ENCODE measurements at places on chromosomes 3 and 15. TPM values are rescaled to one million over a fixed set of nuclear protein-coding genes. Genes with fewer than 3 reads are reported as not detected.

DNA sequence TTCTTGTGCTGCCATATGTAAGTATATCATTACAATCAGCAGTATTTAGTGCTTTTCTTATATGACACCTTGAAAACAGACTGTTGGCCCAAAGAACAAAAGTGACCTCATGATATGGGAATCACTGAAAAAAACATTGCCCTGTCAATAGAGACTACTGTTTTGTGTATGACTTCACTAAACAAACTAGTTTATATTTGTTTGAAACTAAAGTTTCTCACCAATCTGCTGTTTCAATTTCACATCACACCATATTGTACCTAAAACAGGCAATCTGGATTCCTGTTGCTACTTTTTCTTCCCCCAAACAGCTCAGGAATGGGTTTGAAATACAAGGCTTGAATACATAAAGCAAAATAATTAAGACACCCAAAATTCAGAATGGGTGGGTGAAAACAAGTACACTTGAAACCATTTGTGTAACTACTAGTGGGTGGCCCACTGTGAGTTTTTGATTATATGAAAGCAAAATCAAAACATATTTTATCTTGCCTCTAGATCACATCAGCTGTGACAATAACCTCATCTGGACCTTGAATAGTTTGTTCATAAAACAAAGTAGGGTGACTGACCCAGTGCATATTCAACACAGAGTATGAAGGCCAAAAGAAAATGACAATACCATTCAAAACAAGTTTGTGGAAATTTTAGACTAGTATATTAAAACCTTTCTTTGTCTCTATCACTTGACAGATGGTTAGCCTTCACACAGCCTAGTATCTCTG is 5.9 kb downstream of the ZBTB20 start:
- no peak for DNase-seq

DNA sequence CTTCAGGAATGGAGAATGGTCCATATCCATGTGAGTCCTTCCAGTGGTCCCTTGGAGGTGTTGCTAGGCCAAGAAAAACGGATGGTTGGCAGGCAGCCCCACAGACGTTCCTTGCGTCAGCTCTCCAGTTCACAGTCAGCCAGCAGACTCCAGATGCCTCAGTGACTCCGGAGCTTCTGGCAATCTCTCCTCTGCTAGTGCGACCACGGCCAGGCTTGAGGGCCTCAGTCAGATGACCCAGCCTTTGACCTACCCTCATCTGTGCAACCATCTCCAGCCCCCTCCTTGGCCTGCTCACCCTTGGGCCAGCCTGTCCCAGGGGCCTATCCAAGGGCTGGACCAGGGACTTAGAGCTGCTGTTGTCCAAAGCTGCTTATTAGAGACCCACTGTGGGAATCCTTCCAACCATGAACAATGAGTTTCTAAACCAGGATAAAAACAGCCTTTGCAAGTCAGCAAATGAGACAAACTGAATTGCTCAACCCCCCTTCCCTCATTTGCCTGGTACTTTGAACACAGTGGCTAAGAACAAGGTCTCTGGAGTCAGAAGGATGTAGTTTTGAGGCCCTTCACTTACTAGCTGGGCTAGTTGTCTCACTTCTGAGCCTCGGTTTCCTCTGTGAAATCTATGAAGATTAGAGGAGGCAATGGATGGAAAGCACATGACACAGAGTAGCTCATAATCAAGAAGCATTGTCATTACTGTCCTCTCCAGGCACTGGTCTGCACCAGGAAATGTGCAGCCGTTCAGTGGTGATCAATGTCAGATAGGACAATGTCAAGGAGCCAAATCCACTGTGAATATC is 44.8 kb downstream of the ANP32A start:
- DNase-seq, result no peak

- DNase-seq, result no peak
Measured at GRCh38 chr3:32113981-32114545, 7.6 kb downstream of the GPD1L start.

DNA sequence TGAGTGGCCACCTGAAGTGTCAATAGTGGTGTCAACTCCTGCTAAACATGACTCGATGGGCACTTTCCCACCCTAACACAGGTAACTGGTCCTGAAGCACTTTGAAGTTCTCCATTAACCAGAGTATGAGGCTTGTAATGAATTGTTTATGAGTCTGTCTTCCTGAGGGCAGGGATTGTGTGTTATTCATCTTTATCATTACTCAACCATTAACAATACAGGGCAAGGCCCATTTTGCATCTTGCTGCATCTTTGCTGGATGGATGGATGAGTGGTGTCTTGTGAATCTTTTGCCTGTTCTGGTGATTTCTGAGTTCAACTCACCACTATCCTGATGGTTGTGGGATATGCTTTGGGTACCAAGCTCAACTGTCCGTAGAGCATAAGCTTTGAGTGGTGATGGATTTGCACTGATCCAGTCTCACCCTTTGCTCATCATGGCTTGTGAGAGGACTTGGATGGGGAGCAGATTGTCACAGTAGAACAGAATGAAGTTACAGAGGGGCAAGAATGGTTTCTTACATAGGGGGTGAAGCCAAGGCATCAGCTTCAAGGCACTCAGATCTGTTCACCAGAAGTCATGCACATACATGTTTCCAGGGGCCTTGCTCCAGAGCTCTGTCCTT is 22.3 kb upstream of the EPB42 start:
- no peak for DNase-seq

GRCh38 chr15:64904189-64904588 is 7.5 kb upstream of the ANKDD1A start:
- no peak for DNase-seq

GRCh38 chr15:44011238-44011854 is 183.7 kb downstream of the FRMD5 start:
- DNase-seq, result no peak

GRCh38 chr3:194261581-194262063 is 89.5 kb downstream of the CPN2 start:
- no peak for DNase-seq

DNA sequence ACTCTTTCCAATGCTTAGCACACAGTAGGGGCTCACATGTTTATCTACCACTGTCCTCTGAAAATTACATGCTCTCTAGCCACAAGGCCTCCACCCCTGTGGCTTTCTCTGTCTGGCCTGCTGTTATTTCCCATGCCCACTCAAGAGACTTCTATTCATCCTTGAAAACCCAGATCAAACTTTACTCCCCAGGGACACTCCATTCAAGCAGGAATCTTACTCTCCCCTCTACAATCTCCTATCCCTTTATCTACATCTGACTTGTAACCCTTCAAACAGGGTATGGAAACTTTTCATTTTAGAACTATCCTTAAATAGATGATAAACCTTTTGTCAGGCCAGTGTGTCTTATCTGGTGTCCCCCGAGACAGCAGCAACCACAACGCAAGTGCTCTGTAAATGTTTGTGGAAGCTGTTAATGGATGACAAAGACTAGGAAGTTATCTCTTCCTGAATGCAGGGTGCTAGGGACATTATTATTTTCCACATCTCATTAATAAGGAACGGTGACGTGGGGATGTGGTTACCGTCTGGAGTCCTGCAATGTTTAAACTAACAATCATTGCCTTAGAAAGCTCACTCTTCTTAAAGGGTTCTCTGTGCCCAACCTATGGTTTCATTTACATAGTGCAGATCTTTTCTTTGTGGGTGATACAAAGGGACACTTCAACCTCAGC is 322.3 kb downstream of the ARRDC4 start:
- no peak for DNase-seq

DNA sequence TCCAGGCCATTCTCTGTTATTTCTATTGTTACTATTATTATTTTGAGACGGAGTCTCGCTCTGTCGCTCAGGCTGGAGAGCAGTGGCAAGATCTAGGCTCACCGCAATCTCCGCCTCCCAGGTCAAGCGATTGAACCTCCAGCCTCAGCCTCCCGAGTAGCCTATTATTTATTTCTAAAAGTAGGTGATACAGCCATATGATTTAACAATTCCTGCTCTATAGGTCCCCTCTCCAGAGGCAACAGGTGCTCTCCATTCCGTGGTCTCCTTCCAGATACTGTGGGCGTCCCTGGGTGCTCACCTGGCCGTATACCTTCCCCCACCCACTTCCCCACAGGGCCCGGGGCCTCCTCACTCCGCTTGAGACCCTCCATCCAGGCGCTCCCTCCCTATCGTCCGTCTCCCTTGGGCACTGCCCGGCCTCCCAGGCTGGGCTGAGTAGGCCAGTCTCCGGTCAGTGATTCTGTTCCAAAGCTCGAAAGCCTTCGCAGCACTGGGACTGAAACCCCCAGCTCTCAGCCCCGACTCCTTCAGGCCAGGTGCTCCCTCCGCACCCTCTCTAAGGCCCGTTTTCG is 708 bp upstream of the PTPN23 start:
- DNase-seq, result no peak

DNA sequence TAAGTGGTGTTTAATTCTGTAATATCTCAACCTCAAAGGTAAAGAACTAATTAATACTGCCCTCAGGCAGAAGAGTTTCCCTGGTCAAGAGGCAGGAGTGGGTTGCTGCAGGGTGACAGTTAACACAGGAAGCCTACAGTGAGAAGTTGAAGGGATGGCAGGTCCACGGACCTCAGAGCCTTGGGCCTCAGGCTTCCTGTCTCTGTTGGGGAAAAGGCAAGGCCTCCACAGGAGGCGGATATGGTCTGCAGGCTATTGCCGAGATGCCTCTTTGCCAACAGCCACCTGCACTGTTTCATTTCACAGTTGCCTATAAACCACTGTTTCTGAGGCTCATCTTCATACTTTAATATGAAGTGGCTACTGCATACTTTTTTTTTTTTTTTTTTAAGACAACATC is 33.3 kb upstream of the RPN1 start:
- DNase-seq, result no peak

GRCh38 chr3:159763602-159764489 is 224.8 kb upstream of the IL12A start:
- peak; percentile 90 for DNase-seq

DNA sequence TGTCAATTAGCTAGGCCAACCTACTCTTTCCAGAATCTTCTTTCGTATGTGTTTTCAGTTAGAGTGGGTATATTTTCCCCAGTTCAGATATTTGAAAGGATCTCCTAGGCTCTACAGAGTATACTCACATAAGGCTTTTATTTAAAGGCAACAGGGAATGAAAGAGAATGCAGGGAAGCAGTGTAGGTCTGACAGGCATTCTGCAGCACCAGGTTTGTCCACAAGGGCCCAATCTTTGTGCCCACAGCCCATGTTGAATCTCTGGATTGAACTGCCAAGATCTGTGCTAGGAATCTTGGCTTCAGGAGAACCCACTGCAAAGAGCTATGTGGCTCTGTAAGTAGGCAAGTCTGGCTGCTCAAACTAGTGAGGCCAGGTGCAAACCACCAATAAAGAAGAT is 24.2 kb upstream of the GALNT15 start:
- no peak for DNase-seq

GRCh38 chr3:190697901-190698300 is 164.6 kb downstream of the GMNC start:
- DNase-seq, result peak; percentile 67

GRCh38 chr3:149879872-149880271 is 66.9 kb downstream of the RNF13 start:
- DNase-seq, result peak; percentile 69

DNA sequence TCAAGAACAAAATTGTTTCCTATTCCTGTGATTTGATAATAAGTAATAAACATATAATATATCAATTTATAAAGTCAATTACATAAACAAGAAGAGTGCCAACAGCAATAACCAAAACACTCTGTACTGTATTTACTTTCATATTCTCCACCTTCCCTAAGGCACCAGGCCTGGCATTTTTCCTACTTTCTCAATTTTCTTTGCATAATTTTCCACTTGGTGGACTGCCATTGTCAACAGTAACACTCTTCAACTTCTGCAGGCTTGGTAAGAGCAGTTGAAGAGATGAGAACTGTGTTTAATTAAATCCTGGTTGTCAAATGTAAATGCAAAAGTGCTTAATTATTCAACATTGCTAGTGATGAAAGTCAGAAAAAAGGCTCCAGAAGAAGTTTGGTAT is 229.8 kb upstream of the PLSCR5 start:
- DNase-seq, result no peak

DNA sequence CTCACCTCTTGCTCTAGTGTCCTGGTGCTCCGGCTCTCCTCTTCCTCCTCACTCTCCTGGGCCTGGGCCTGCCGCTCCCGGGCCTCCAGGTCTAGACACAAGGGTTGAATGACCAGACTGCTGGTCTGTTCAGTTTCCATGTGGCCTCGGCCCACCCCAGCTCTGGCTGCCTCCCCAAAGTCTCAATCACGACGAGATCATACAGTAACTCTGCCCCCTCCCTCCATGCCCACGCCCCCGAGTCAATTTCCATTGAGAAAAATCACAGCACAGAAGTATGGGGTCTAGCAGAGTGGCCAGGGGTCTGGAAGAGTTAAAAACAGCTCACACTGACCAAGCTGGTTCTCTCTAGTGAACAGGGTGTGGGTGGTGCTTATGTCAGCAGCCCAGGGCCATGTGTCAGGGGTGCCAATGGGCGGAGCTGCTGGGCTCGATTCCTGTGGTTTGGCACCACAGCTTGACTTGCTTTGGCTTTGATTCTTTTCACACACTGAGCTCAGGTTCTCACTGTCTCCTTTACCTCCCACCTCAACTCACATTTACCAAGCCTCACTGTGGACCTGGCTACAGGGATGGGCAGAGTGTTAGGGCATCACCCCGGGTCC is 6.9 kb downstream of the C15orf62 start:
- DNase-seq, result peak; percentile 68

- DNase-seq, result no peak
Measured at GRCh38 chr15:64847016-64847415, 5.3 kb downstream of the PLEKHO2 start.

- DNase-seq, result no peak
Measured at GRCh38 chr3:174120997-174121396, 723.5 kb downstream of the NLGN1 start.

SPINK8 gene
- not detected for total RNA-seq

DPPA2 gene
- not detected for total RNA-seq

CYP8B1 gene
- not detected for total RNA-seq

TMEM212 gene
- not detected for total RNA-seq

ECE2 gene
- not detected for total RNA-seq

GHSR gene
- total RNA-seq, result not detected

GRM7 gene
- total RNA-seq, result 0.27 TPM

Measured in HT1080 (cell line).